ENCODE measurements at places on chromosomes 13 and 19.

DNA sequence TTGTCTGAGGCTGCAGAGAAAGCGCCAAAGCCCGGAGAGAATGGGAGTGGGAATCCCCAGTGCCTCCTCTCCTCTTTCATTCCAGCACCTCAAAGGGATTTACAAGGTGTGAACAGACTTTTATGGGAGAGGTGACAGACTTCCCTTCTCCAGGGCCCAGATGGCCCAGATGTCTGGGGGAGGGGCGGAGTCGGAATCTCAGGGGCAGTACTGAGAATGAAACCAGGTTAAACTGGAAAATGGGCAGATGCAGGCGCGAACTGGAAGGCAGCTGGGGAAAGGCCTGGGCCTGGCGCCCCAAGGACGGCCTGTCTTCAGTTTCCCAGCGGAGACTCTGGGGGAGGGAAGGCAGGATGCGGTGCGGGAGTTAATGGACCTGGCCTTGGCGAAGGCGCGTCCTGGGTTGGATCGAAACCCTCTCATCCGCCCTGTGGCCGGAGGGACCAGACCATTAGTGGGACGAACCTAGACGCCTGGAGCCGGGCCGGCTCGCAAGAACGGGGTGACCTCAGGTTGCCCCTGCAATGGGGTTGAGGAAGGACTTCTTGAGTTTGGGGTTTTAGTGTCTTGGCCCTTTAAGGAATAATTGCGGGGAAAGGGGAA is 592 bp upstream of the TRIP10 start:
- DNase-seq, result no peak

- peak; percentile 88 for DNase-seq
Observed at GRCh38 chr19:29666578-29667386, 1.5 kb downstream of the PLEKHF1 start.

DNA sequence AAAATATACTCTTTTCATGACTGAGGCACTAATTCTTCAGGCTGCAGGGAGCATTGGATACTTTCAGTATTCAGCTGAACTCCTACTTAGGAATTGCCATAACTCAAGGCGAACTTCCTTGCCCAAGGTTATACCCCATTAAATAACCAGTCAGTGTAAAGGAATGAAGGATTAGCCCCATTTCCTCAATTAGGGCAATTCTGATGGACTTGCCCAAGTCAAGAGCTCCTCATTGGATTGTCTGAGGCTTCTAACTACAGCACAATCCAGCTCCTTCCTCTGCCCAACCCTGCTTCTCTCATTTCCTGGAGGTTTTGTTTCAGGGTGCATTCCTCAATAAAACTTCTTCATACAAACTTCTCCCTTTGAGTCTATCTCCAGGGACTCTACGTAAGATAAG is 329.2 kb downstream of the LIG4 start:
- no peak for DNase-seq

DNA sequence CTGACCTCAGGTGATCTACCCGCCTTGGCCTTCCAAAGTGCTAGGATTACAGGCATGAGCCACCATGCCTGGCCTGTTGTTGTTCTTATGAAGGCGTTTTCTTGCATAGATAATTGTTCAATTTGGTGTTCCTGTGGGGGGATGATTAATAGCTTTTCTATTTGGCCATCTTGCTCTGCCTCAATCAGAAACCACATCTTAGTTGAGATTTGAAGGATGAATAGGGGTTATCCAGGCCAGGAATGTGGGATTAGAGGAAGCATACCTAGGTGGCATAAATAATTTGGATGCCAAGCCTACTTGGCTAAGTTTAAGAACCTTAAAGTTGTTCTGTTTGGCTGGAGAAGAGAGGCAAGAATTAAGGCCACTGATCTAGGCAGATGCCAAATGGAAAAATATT is 44.4 kb downstream of the CCNA1 start:
- no peak for DNase-seq

DNA sequence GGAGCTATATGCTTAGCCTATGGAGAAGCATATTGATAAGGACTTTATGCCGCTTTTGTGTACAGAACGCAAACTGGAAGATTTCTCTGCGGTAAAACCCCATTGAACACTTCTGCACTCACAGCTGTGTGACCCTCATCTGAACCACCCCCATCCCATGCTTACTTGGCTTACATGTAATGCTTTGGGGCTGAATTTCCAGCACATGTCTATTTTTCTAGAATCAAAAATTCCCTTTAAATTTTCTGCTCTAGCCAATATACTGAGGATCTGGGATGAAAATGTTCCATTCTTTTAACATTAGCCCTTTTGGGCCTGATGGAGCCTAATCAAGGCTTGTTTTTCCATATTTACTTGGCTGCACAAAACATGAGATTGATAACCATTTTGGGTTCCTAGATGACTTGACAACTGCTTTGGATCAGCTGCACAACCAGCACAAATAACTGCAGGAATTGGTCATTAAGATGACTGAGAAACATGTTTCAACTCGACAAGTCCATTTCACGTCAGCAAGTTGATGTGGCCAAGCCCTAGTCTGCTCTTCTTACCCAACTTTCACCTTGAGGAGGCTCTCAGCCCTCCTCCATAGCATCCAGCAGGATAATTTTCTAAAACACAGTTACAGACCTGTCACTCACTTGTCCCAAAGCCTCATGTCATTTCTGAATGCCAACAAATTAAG is 52.4 kb downstream of the TNFSF11 start:
- no peak for DNase-seq

DNA sequence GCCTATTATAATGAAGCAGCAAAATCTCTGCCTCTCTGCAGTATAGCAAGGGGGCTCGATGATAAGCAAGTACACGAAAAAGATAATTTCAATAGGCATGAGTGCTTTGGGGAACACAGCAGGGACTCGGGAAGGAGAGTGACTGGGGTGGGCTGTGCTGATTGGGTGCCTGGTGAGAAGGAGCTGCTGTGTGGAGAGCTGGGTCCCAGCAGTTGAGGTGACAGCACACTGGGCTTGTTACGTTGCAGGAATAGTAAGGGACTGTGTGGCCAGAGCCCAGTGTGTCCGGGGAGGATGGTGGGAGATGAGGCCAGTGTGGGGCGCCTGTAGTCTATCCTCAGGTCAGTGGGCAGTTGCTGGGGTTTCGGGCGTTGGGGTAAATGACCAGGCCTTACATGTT is 17.4 kb downstream of the WDR62 start:
- DNase-seq, result no peak

DNA sequence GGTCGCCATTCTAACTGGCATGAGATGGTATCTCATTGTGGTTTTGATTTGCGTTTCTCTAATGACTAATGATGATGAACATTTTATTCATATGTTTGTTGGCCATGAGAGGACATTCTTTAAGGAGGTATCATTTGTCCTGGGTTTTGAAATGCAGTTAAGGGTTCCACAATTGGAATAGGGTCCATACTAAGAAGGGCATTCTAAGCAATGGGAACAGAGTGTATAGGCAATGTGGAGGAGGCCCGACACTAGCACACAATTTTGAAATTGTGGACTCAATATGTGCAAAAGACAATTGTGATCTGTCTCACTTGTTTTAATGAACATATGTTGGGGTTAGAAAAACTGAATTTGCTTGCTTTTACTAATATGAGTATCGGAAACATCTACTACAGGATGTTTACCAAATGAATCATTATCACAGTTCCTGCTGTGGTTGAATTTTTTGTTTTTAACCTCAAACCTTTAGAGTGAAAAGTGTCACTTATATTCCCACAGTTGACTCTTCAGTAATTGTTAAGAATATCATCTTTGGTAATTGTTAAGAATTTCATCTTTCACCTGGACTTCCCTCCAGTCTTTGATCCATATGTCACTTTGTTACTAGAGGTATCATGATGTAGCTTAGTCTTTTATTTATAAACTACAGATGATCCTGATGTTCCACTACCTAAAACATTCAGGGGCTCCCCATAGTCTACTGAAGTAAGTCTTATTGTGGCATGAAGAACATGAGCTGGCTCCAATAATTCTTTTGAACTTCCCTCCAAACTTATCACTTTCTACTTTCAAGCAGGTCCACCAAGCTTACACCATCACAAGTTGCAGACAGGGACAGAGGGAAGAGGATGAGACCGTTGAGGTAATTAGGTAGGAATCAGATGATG is 109.7 kb upstream of the KLF12 start:
- peak; percentile 74 for DNase-seq

- DNase-seq, result no peak
Observed at GRCh38 chr13:65401315-65401714, 1828.8 kb downstream of the PCDH9 start.

DNA sequence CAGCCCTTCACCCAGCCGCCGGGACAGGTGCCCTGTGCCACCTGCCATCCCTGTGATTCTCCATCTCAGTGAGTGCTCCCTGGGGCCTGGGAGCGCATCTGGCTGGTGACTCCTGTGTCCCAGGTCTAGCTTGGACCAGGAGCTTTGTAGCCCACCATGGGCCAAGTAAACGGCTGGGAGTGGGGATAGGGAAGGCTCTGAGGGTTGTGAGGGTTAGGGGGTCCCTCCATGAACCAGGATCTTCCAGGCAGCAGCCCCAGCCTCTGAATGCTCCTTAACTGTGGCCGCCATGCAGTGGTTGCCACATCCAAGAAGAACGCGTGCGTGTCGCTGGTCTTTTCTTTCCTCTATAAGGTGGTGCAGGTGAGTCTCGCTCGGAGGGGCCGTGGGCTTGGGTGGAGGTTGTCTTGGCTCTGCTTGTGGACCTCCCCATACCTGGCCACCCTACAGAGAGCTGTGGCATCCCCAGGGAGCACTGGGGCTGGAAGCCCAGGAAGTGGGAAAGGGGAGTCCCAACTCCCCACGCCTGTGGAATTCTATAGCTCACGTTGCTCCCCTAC is 8.4 kb downstream of the AP1M1 start:
- DNase-seq, result no peak

DNA sequence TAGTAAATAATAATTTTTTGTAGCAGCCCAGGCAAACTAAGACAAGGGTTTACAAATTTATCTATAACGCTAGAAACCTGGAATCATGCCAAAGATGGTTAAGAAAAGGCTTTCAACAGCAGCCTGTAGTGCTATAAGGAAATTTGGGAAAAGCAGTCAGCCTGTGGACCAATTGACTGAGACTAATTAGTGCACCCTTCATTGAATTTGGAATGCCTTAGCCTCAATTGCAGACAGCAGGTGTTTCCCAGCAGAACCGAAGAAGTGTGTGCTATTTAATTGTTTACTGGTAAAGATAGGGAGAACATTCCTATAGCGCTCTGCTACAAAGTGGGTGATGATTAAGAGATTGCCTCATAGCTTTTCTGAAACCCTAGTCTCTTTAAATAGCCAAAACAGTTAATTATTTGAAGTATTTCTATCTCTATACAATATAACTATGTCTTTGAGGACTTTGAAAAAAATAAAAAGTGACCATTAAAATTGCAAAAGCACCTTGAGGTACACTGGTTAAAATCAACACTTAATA is 1884.3 kb upstream of the PCDH20 start:
- no peak for DNase-seq

GRCh38 chr13:20141238-20142022 is 19.4 kb downstream of the GJA3 start:
- DNase-seq, result no peak

- no peak for DNase-seq
Observed at GRCh38 chr13:37811441-37811840, 58.1 kb downstream of the TRPC4 start.

DNA sequence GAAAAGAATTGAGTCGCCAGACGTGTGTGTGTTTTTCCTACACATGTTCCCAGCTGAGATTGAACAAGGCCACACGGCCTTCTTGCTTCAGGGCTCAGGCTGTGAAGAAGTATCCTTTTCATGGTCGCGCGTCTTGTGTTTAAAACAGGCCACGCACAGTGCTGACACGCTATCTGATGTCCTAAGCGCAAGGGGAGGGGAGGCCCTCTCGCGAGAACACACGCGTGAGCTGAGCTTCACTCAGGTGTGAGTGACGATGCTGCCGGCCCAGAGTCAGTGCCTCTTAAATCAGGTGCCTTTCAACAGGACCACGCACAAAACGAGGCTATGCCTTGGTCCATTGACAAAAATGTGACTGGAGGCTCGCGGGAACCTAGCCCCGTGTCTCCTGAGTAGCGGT is 103.7 kb downstream of the TEX29 start:
- DNase-seq, result no peak

- no peak for DNase-seq
Observed at GRCh38 chr19:28066161-28066560, 1146.8 kb downstream of the UQCRFS1 start.

DNA sequence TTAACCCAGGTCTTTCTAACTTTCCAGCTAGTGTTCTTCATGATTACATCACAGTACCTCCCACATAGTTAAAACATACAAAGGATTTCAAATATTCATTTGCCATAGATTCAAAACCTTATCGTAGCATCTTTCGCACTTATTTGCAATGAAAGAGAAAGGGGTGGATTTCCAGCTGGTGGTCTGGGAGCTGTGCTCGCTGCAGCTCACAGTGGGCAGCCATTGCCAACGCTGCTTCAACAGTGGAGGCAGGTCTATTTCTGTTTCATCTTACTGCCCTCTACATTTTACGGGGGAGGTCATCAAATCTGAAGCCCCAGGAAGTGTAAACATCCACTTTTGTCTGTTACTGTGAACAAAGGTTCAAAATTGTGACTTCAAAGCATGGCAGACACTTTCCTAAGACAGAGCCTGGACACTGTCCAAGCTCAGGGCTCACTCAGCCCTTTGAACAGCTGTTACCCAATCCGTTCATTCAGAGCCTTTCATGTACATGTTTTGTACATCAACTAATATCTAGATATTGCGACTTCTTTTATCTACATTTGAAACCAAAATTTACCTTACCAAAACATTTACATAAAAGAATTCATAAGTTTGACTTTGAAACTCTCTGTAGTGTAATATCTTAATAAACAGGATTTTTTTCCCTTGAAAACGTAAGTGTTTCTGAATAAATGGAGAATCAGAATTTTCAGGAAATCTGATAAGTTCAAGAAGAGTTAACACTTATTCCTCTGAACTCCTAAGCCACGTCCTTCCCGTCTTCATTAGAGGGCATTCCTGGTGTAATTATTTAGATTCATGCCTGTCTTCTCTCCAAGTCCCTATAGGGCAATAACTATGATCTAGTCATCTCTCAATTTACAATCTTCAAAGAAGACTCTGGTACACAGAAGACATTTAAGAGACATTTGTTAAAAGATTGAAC is 25.1 kb downstream of the STARD13 start:
- peak; percentile 63 for DNase-seq

DNA sequence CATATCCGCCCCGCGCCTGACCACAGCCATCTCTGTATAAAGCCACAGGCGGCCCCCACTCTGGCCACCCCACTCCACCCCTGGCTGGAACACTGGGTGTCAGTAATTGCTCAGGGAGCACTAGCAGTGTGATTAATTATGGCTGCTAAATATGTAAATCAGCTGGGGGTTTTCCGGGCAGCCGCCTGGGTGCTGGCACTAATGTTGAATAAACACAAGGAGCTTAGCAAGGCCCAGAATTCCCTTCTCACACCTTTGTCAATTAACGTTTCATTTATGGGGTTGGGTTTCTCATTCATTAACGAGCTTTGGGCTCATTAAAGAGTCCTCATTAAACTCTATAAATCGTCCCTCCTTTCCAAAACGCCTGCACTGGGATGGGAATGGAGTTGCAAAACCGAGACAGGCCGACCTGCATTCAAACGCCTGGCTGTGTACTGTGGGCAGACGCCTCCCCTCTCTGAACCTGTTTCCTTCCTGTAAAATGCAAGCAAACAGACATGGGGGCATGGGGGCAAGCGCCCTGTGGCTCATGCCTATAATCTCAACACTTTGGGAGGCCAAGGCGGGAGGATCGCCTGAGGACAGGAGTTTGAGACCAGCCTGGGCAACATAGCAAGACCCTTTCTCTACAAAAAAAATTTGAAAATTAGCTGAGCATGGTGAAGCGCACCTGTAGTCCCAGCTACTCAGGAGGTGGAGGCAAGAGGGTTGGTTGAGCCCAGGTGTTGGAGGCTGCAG is 17.7 kb upstream of the OLFM2 start:
- DNase-seq, result no peak

- DNase-seq, result no peak
Observed at GRCh38 chr13:20397896-20398295, 127.8 kb downstream of the CRYL1 start.

Data from astrocyte of the spinal cord (primary cell).